ENCODE measurements at places on chromosomes 4 and X.

- no peak for DNase-seq
Observed at GRCh38 chr4:31126881-31127398, 406.8 kb downstream of the PCDH7 start.

DNA sequence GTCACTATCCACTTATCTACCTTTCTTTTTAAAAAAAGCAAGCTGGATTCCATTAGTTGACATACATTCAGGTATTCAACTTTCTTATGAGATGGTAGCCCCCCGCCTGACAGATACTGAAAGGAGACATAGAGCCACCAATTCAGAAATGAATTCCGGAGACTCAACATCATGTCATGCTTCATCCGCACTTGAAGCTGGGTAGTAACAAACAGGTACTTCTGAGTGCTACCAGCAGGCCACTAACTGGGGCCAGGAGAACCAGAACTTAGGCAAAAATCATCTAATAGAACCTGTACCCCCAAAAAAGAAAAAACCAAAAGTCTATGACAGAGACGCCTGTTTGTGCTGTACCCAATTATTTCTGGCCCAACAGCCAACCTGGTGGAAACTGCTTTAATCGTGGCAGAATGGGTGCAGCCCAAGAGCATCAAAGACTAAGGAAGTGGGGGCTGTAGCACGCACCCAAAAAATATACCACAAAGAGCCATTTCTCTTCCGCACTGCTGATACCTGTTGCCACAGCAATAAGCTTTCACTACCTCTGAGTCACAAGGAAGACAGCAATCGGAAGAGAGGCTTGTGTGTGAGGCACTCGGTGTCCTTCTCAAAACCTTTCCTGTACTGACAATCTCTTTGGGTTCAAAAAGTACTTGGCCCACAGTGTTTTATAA lies 84.8 kb downstream of the AFAP1 start:
- DNase-seq = peak; percentile 42

DNA sequence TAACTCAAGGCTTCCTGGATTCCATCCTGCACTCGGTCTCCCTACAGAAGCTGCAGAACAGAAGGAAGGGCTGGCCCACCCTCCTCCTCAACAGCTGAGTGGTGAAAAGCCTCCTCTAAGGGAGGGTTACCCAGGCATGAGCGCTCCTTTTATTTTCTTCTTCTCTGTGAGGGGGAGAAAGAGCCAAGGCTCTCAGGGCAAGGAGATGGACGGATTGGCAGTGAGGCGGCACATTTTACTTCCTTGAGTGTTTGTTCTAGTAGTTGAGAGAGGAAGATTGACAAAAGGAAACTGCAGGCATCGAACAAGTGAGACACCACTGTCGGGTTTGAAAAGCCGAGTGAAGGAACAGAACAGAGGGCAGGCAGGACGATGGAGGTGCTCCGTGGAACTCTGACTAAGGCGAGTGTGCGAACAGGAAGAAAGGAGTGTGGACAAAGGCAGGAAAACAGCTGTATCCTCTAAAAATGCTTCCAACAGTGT lies 38.4 kb upstream of the STS start:
- no peak for DNase-seq

- no peak for DNase-seq
Observed at GRCh38 chr4:124433500-124433899, 279.0 kb downstream of the ANKRD50 start.

- no peak for DNase-seq
Observed at GRCh38 chr4:5033281-5033841, 14.1 kb upstream of the CYTL1 start.

GRCh38 chr4:7402526-7402925 lies 32.2 kb downstream of the PSAPL1 start:
- DNase-seq = no peak
